Glomerular endothelial cell (primary cell): ENCODE measurements at places on chromosomes 11 and 22. TPM values are rescaled to one million over a fixed set of nuclear protein-coding genes. Genes with fewer than 3 reads are reported as not detected.

DNA sequence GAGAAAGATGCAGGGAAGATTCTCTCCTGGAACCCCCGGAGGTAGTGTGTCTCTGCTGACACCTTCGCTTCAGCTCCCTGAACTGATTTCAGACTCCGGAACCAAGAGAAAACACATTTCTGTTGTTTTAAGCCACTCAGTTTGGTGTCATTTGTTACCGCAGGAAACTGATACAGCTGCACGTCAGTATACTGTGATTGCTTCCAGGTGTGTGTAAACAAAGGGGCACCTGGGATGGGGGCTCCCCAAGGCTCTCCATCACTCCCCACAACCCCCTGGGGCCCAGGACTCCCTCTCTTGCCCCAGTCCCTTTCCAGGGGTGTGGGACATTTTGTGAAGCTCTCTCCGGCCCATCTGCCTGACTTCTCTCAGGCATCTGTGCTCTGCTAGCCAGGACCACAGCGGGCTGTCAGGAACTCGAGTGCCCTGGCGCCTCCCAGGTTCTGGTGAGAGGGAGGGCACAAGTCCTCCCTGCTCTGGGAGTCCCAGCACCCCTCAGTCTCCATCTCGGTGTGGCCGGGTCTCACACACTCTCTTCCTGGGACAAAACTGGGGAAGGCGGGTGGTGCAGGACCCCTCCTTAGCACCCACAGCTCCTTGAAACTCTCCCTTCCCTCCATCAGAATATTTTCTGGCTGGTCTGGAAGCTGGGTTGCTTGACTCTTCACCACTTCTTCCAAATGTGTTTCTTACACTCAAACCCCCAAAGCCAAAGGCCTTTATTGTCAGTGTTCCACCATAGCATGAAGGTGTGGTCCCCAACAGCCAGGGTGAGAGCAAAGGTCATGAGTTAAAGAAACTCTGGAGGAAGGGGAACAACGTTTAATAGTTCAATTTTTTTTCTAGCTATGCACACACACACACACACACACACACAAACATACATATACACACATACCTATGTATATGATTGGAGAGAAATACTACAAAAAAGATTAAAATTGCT is 35.0 kb upstream of the TSKU start:
- DNase-seq: no peak

GRCh38 chr11:6539748-6540268 is 42.7 kb downstream of the DNHD1 start:
- DNase-seq: no peak

- no peak for DNase-seq
Observed at GRCh38 chr22:50546326-50547262, 895 bp downstream of the KLHDC7B start.

DNA sequence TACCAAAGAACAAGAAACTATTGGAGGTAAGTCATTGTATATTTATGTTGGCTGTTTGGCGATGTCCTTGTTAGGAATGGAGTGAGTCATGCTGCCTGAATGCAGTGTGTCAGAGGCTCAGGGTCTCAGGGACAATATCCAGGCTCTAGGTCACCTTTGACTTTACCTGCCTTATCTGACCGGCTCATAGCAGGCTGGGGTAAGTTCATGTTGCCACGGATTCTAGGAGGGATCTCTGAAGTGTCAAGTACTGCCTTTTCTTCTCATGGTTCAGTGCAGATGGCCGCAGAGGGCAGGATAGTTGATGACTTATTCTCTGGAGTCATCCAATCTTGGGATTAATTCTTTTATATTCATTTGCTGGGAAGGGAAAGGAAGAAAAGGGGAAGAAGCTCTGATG is 53.2 kb downstream of the SPON1 start:
- DNase-seq: no peak

DNA sequence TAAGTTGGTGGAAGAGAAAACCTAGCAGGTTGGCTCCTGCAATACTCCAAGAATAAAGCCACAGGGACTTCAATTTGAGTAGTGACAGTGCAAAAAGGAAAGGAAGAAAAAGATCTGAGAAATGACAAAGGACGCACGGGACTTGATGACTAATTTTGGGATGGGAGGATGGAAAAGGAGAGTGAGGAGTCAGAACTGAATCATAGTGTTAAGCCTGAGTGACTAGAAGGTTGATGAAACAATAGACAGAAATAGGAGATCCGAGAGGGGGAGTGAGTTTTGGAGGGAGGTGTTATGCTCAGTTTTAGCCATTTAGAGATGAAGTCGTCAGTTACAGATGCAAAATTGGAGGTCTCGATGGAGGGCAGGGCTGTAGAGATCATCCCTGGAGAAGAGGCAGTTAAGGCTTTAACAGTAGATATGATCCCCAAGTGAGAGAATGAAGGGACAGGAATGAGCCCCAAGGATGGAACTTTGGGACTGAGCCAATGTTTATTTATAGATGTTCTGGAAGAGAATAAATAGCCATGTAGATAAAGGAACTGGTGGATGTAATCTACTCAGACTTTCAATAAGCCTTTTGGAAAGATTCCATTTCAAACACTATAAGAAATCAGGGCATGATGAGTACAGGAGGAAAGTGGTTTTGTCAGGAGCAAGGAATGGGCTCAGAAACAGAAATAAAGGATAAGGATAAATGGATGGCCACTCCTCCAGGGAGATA is 108.9 kb upstream of the NCAM1 start:
- DNase-seq: no peak

GRCh38 chr22:30890686-30891442 is 77.7 kb downstream of the MORC2 start:
- DNase-seq: no peak

SH3BP1 gene
- total RNA-seq: 4.3 and 18.7 TPM in 2 replicates

- DNase-seq: no peak
Observed at GRCh38 chr11:120031612-120032600, 106.0 kb downstream of the TRIM29 start.

PC gene
- total RNA-seq: 6.4 and 7.0 TPM in 2 replicates

ZDHHC13 gene
- 31.9 and 52.1 TPM in 2 replicates for total RNA-seq

GRCh38 chr11:46336563-46337180 is 10.6 kb upstream of the DGKZ start:
- DNase-seq: no peak

- no peak for DNase-seq
Observed at GRCh38 chr22:25637032-25637431, 72.6 kb downstream of the GRK3 start.

GRCh38 chr11:15196704-15197103 is 82.0 kb downstream of the INSC start:
- no peak for DNase-seq

ARFIP2 gene
- 46.2 and 60.3 TPM in 2 replicates for total RNA-seq

DNA sequence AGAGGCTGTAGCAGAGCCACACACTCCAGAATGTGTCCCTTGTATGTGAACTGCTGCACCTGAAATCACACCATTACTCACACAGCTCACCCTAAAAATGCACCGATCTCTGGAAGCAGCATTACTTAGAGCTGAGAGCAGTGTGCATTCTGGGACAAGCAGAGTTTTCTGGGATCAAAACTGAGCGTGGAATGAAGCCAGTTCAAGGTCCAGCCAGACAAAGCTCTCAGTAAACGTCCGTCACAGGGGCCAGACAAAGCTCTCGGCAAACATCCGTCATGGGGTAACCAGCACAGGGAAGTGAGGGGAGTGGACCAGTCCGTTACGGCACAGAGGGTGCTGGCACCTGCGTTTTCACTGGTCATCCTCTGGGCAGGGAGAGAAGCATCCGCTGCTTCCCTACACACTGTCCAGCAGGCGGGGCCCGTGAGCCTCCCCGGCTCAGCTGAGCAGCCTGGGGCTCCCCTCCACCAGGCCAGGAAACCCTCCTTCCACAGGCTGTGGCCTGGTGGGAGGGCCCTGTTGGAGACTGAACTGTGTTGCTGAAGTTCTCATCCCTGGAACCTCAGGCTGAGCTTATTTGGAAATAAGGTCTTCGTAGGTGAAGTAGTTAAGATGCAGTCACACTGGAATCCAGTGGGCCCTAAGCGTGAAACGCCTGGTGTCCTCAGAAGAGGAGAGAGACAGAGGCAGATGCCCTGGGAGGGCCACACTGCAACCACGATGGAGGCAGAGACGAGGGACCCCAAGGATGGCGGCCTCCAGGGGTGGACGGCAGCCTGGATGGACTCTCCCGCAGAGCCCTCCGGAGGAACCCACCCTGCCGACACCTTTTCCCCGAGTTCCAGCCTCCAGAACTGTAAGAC is 883.9 kb downstream of the BRD1 start:
- DNase-seq: no peak

DNA sequence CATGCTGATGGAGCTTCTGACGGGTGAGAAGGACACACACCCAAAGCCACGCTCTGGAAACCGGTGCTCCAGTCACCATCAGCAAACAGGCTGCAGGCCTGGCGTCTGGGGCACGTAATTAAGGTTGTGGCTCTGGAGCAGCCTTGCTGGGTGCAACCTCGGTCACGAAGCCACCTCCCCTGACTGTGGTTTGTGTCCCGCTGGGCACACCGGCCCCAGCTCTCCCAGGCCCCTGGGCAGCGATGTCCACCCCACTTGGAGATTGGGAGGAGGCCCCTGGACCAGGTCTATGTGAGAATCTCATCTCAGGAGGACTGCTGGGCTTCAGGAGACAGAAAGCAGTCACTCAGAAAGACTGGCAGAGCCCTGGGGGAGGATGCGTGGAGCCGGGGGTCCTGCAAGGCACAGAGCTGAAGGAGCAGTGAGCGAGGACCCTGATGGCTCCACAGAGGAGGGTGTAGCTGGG is 631.6 kb downstream of the BRD1 start:
- no peak for DNase-seq

DNA sequence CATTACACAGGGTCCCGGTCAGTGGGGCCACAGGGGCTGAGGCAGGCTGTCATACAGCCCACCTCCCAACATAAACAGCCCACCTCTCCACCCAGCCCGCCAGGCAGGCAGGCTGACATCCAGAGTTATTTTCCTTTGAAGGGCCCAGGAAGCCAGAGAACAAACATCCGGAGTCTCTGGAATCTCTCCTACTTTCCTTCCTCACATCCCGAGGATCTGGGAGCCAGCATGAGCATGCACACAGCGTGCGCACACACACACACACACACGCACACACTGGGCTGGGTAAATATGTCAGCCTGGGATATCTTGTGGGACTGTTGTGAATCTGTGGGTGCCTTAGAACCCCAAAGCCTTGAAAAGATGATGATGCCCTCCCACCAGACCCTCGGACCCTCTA is 55.4 kb downstream of the PDE2A start:
- no peak for DNase-seq

CDC42EP2 gene
- total RNA-seq: 48.0 and 56.5 TPM in 2 replicates

ART1 gene
- not detected in 2 replicates for total RNA-seq

GRCh38 chr22:26642465-26643417 is 14.6 kb upstream of the MIAT start:
- no peak for DNase-seq

DNA sequence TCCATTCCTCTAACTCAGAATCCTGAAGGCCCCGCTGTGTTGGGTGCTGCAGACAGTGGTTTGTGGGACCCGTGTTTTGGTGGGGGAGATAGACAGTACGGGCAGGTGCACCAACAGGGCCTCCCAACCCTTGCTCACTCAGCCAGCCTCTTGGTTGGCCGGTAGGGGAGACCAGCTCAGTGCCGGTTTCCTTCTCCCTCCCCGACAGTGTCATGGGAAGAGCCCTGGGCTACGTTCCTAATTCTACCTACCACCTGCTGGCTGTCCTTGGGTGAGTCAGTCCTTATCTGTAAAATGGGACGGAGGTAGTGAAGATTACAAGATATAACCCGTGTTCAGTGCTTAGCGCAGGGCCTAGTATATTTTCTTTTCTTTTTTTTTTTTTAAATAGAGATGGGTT is 5.9 kb downstream of the TMEM134 start:
- DNase-seq: no peak

GRCh38 chr11:117538263-117539135 is 210.8 kb downstream of the CEP164 start:
- DNase-seq: no peak

NXPE1 gene
- total RNA-seq: not detected in 2 replicates

DNA sequence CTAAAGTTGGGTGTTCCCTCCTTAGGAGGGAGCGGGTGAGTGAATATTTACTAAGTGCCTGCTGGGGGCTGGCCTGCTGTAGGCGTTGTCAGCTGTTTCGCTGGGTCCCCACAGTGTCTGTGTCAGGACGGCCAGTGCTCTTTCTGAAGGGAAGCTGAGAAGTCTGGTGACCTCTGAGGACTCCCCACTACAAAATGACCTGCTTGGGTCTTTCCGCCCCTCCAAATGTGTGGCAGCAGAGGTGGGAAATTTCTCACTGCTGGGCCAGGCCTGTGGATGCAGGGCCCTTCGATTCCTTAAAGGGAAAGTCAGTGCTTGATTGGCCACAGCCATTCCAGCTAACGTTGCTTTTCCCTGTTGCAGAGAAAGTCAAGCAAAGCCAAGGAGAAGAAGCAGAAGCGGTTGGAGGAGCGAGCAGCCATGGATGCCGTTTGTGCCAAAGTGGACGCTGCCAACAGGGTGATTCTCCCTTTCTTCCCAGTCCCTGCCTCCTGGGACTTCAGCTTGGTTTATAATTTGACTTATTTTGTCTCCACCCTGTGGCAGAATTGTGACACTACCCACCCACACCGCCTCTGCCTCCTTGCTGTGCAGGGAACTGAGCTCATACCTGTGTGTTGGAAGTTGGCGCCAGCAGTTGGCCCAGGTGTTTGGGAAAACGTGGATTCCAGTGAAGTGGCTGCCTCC is 6.8 kb downstream of the NAA40 start:
- no peak for DNase-seq

DNA sequence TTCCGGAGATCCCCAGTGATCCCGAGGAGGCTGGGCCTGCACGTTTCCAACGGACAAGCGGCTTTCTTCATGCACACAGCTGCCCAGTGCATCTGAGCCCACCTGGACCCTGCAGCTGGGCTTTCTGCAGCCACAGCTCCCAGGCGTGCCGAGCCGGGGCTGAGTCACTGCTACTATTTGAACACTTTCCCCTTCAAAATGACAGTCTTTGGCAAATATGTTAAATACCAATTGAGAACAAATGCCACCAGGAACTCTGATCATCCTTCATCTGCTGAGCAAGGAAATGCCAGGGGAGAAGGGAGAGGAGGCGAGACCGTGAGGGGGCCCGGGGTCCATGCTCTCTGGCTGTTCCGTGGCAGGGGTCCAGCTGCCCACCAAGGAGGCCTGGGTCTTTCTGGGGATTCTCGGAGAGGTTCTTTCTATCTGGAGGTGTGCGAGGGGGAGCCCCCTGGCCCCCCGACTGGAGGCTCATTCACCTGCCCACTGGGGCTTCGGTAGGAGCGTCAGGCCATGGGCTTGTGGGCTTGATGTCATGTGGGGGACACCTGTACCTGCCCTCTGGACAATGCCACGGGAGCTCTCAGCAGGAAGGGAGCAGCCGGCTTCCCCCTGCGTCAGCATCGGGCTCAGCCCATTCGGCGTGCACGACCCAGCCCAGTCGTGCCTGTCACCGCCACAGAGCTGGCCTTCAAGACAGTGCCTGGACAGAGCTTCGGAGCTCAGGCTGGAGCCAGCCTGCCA is 159.6 kb downstream of the CTTN start:
- DNase-seq: no peak

- DNase-seq: no peak
Observed at GRCh38 chr11:27058456-27058855, 17.8 kb downstream of the BBOX1 start.

GRCh38 chr11:94449437-94449836 is 44.2 kb downstream of the MRE11 start:
- peak; percentile 27 for DNase-seq

OR4D5 gene
- total RNA-seq: not detected in 2 replicates
